ENCODE measurements at places on chromosomes 12 and 14.

GRCh38 chr12:104219361-104219892 lies 3.8 kb downstream of the TXNRD1 start:
- no peak for DNase-seq

DNA sequence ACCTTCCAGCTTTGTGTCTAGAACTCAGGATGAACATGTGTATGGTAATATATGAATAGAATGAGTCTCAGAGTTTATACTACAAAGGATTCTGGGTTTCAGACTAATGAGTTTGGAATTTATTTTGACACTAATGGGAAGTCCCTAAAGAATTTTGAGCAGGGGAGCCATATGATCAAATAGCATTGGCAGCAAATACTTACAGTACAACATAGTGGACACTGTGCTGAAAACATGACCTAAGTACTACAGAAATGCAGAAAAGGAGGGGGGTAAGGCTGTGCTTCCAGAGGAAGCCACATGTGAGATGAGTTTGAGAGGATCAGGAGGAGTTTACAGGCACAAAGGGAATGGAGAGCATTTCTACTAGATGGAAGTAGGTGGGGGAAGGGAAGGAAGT lies 225.8 kb downstream of the C12orf42 start:
- DNase-seq, result no peak

DNA sequence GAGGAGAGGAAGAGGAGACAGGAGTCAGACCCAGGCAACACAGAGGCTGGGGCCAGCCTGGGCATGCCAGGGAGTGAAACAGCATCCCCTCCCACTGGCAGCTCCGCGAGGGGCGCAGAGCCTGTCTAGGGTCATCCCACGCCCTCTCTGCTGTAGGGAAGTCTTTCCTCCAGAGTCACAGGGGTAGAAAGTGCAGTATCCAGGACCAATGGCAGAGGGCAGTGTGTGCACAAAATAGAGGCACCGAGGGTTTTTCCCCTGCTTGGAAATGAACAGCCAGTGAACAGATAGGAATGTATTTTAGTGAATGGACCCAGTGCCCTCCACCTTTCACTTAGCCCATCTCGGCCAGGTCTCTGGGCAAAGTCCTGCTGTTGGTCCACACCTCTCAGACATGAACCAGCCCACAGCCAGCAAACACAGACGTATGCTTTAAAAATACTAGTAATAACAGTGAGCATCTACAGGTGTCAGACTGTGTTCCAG lies 9.4 kb upstream of the KRT74 start:
- peak; percentile 53 for DNase-seq

GRCh38 chr12:112599871-112600270 lies 181.1 kb downstream of the PTPN11 start:
- no peak for DNase-seq

DNA sequence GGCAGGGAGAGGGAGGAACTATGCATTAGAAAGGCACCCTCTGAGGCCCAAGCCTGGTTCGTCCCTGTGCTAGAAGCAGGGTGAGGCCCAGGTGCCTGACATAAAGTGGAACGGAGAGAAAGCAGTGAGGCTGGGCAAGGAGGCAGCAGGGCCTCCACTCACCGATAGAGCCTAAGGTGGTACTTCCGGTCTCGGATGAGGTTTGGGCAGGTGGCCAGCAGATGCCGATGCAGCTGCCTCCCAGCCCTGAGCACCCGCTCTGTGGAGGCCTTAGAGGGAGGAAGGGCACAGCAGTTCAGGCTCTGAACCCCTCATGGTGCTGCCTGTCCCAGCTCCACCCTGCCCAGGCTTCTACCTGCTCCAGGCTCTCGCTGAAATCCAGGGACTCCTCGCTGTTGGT lies 7.1 kb downstream of the RAPGEF3 start:
- no peak for DNase-seq
